Ascending aorta (tissue), 2 donors: ENCODE measurements at places on chromosomes 2 and 18.

- DNase-seq: no peak
Measured at GRCh38 chr2:188204824-188205223, 86.8 kb upstream of the GULP1 start.

DNA sequence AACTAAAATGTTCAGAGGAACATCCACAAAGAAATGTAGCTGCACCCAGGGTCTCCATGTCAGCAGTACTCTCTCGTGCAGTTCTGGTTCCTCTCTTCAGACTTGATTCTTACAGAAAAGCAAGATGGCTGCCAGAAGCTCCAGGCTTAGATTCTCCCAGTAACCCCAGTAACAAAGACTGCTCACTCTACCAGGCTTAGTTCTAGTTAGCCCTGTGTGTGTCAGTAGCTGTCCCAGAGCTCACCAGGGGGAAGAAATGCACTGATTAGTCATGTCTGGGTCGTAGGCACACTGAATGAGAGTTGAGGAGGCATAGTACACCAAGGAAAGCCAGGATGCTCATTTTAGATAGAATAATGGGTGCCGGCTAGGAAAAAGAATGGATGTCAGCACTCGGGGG lies 395.0 kb upstream of the NRP2 start:
- DNase-seq: no peak

- DNase-seq: no peak
Measured at GRCh38 chr18:52077251-52077983, 262.6 kb upstream of the DCC start.

GRCh38 chr2:105877945-105878344 lies 133.2 kb downstream of the NCK2 start:
- no peak for DNase-seq

GRCh38 chr18:10249270-10249669 lies 205.2 kb upstream of the APCDD1 start:
- no peak for DNase-seq

GRCh38 chr2:155842103-155842502 lies 490.4 kb downstream of the NR4A2 start:
- no peak for DNase-seq

GRCh38 chr2:109680523-109681297 lies 66.5 kb downstream of the SOWAHC start:
- no peak for DNase-seq

DNA sequence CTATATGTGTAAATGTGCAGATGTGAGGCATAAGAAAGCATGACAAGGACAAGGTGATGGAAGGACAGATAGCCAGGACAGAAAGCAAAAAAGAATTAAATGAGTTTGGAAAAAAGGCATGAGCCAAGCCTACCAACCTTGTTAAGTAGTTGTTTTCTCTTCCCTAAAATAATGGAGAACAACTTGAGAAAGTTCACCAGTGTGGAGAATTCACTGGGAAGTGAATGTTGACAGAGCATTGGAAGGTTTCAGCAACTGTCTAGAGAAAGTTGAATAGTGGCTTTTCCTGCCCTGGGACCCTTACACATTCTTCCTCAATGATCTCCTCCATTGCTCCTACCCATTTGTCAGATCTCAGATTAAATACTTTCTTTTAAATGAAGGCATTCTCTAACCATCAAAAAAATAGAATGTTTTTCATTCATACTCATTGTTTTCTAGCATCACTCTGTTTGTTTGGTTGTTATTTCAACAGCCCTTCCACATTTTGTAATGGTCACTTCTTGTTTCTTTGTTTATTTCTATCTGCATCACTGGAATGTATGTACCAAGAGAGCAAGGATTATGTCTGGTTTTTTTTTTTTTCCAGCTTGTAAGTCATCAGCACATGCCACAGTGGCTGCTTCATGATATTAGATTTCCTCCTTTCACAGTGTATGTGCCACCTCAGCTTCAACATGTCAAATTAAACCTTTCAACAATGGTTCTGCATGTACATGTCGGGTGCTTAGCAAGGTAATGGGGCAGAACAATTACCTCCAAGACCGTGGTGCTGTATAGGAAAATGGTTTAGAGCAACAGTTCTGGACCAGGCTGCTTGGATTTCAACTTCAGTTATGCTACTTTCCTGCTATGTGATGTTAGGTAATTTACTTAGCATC lies 586.0 kb upstream of the VRK2 start:
- DNase-seq: no peak
